ENCODE measurements at places on chromosomes 3 and 15.

- no peak for DNase-seq
Measured at GRCh38 chr3:119613872-119614271, 16.2 kb downstream of the PLA1A start.

DNA sequence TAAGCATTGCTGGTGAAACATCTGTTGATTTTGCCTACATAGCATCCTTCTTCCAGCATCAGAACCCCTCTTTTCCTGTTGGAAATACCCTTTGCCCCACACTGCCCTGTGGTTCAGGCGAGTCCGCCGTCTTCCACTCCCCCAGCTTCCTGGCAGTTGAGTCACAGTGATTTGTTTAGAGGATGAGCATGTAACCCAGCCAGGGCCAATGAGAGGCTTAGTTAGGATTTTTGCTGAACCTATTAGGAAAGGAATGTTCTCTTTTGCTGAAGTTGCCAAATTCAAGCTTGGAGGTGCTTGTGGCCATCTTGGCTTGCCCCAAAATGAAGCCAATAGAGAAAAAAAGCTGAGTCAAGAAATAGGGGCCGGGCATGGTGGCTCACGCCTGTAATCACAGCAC is 19.0 kb upstream of the MEX3B start:
- no peak for DNase-seq

GRCh38 chr15:68782589-68783161 is 38.0 kb downstream of the ANP32A start:
- no peak for DNase-seq

GRCh38 chr3:190864002-190864401 is 1.5 kb upstream of the GMNC start:
- DNase-seq = no peak

DNA sequence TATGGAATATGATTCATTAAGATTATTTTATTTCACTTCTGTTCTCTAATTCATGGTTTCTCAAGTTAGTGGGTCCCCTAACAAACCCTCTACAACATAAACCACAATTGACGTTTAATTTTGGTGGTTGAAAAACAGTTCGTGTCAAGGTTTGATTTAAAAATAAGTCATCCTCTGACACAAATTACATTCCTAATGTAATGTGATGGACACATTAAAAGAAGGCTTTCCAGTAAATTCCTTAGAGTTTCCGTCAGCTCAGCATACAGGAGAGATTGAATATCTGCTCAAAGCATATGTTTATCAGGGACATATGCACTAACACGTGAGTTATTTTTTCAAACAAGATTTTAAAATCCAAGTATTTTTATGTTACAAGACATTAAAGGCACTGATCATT is 626.5 kb upstream of the ADAMTS9 start:
- DNase-seq = no peak

Data from naive thymus-derived CD8-positive, alpha-beta T cell (primary cell).